ENCODE measurements at places on chromosomes 13 and 19. TPM values are rescaled to one million over a fixed set of nuclear protein-coding genes. Genes with fewer than 3 reads are reported as not detected.

Gene PDX1
- total RNA-seq = not detected

Gene SPRY2
- total RNA-seq = 0.44 TPM

Gene ADAMTSL5
- total RNA-seq = 1.6 TPM

Gene RASL11A
- total RNA-seq = 1.5 TPM

- no peak overlapping the region for H3K4me3 ChIP-seq
- no peak for DNase-seq
- H3K27ac ChIP-seq = no peak overlapping the region
- H3K4me1 ChIP-seq = peaks cover 29% of the 10 kb centered on the region
Observed at GRCh38 chr13:45696610-45697226, 5.4 kb upstream of the CBY2 start.

- DNase-seq = no peak
- H3K27ac ChIP-seq = no peak overlapping the region
- H3K4me1 ChIP-seq = peaks cover 3% of the 10 kb centered on the region
Observed at GRCh38 chr19:3110126-3110825, 16.1 kb downstream of the GNA11 start.
